ENCODE measurements at places on chromosomes 4 and X.

- no peak for DNase-seq
Measured at GRCh38 chrX:115494161-115494560, 66.8 kb upstream of the PLS3 start.

DNA sequence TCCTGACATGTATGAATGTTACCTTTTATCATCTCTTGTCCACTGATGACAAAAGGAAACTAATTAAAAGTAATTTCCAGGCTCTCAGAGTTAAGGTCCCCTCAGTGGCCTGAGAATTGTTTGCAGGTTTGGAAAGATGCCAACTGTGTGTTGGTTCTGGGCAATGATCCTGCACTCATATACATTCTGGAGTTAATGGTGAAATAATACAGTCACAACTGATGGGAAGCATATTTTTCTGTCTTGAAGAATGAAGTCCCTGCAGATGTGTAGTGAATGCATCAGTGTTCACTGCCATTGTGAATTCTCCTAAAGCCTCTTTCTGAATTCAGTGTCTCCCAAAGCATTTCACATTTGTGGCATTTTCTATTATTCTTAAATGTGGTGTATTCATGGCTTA, 238.1 kb upstream of the PPP1R2C start:
- no peak for DNase-seq

DNA sequence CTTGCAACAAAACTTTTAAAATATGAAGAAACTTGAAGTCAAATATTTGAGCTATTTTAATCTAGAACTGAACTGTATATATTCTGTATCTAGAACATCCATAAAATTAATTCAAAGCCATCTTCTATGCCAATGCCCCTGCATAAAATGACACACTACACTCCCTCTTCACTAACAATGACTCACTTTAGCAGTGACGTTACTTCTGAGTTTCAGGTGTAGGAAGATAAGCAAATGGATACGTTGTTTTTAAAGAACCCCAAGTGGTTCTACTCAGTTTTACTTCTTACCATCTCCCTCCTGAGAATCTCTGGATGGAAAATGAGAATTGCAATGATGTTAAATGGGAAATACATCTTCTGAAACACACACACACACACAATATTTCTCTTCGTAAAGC, 45.2 kb downstream of the CXXC4 start:
- DNase-seq: no peak

DNA sequence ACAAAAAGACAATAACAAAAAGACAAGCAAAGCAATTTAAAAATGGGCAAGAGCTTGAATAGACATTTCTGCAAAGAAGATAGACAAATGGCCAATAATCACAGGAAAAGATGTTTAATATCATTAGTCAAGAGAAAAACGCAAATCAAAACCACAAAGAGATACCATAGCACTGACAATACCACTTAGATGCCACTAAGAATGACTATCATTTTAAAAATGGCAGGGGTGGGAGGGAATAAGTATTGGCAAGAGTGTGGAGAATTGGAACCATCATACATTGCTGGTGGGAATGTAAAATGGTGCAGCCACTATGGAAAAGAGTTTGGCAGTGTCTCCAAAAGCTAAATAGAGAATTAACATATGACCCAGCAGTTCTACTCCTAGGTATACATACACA, 15.1 kb upstream of the EXOC1 start:
- no peak for DNase-seq

- DNase-seq: no peak
Measured at GRCh38 chr4:114527637-114528036, 71.0 kb upstream of the UGT8 start.

GRCh38 chr4:151806511-151806927, 45.7 kb upstream of the GATB start:
- DNase-seq: no peak

- DNase-seq: no peak
Measured at GRCh38 chrX:73766431-73766795, 203.4 kb downstream of the CHIC1 start.

- DNase-seq: no peak
Measured at GRCh38 chr4:144720491-144720890, 74.5 kb downstream of the HHIP start.

DNA sequence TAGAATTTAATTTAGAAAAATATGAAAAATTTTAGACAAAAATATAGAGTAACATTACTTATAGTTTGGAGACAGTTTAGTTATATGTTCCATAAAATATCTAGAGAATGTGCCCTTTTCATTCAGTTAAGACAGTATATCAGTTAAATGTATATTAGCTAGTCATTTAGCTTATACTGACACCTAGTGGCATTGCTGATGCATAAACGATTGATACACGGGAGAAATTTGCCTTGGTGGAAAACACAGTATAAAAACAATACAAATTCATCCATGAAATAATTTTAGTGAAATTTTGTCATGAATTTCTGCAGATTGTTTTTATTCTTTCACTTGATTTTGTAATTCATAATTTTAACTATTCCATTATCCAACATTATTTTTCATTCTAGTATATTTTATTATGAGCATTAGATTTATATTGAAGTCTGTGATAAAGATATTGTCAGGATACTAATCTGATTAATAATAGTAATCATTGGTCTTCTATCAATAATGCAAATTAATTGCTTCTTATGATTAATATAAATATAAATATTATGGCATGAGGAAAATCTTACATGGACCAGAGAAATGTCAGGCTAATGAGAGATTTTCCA, 219.0 kb downstream of the TLL1 start:
- no peak for DNase-seq

- DNase-seq: no peak
Measured at GRCh38 chr4:153539422-153539821, 73.3 kb downstream of the TMEM131L start.

GRCh38 chr4:93394545-93395081, 433.9 kb upstream of the ATOH1 start:
- no peak for DNase-seq

- no peak for DNase-seq
Measured at GRCh38 chr4:15717657-15718416, 15.0 kb downstream of the BST1 start.

GRCh38 chr4:138972956-138973801, 42.4 kb upstream of the NOCT start:
- DNase-seq: no peak
